WERI-Rb-1 (cell line): ENCODE measurements at places on chromosomes 2 and 18.

DNA sequence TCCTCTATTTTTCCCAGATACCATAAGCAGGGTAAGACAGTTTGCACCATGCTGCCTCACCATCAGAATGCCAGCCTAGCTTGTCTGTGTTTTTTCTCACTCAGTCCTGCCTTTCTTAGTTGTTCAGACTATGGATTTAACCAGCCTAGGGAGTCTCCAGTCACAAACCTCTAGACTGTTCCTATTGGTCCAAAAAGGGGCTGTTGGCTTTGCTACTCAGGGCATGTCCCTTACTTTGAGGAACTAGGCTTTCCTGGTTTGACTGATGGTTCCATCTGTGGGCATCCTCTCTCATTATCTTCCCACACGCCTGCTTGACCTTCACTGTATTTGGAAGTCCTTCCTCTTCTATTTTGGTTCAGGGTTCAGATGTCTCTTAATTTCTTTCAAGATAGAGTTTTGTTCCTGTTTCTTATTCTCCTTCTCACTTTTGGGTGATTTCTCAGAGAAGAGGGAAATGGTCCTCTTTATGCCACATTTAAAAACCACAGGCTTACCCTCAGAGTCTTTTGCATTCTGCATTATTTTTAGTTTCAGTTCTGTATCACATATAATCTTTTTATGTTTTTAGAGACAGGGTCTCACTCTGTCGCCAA, 31.3 kb upstream of the TMEM131 start:
- DNase-seq, result no peak

DNA sequence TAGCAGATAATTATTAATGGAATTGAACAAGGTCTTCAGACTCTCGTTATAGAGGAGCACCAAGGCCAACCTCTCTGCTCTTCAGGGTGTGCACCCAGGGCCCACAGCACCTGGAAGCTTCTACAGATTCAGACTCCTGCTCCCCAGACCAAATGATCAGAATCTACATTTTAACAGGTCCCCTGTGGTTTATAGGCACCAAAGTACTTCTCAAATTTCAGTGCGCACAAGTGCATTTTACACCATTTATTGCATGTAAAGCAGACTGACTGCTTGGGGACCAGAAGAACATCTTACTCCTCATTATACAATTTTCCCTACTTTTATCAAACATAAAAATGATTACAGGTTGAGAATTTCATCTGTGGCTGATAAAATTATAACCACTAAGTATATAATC, 163.9 kb downstream of the COL4A4 start:
- DNase-seq, result no peak

GRCh38 chr2:111665011-111665410, 219.0 kb downstream of the ANAPC1 start:
- no peak for DNase-seq

- DNase-seq, result no peak
Observed at GRCh38 chr2:128654408-128654807, 335.7 kb upstream of the HS6ST1 start.

DNA sequence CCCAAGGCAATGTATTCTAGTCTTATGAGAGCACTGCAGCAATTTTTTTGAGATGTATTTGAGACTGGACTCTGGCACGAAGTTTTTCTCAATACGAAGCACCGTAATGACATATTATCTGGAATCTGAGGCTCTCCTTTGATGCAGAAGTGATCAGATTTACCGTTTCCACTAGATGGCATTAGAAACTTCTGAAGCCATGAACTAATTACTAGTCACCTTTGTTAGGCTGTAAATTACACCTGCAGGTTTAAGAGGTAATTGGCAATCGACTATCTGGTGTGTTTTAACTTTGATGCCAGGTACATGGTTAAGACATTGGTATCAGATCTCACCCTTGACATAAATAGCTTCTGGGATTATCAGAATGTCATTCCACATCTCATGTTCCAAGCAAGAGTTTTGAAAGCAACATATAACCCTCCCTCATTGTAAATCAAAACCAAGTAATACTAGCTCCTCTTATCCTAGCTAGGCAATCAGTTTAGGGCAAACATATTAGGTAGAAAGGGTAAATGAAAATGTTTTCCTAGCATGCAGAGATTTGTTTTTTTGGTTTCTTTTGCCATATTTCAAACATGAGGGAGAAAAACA, 254.6 kb upstream of the SPRED2 start:
- DNase-seq, result no peak

- DNase-seq, result no peak
Observed at GRCh38 chr2:112938904-112939303, 27.9 kb downstream of the IL37 start.

GRCh38 chr2:194621945-194622344, 1035.1 kb upstream of the SLC39A10 start:
- no peak for DNase-seq

GRCh38 chr2:155842103-155842502, 490.4 kb downstream of the NR4A2 start:
- no peak for DNase-seq

DNA sequence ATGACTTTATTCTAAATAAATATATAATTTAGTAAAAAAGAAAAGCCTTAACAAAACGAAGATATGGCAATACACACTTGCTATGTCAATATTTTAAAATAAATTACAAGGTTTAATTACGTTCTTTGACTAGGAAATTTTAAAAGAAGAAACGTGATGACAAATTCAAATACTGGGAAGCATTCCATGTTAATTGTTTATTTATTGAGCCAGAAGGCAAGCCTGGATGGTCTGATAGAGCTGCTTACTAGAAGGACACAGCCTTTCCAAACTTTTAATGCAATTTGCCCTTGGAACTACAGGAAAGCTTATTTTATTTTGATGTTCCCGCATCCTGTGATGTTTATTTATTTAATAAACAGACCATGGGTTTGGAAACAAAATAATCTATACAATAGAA, 33.4 kb upstream of the DSEL start:
- DNase-seq, result no peak

DNA sequence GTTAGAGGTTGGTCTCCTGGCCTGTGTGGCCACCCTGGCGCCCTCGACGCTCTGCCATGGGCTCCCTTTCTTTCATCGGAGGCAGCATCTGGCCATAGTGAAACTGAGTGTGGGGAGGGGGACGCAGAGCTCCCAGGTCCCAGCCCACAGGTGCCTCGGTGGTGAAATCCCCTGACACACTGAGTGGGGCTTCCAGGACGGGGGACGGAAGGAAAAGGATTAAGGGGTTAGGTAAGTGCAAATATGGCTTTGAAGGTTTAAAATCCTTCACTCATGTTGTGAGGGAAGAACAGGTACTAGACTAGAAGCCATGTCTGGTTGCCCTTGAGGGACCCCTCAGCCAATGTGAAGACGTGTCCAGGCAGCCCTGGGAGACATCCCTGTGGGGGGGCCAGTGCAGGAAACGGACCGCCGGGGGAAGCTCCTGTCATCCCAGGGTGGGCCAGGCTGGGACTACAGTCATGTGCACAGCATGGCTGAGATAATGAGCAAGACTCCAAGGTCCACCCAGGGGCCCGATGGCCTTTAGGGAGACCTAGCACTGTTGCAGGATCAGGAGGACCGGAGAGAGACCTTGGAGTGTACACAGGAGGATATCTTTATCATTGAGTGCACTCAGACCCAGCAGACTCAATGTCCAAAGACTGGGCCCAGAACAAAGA, 36.3 kb downstream of the RTP5 start:
- peak; percentile 51 for DNase-seq

DNA sequence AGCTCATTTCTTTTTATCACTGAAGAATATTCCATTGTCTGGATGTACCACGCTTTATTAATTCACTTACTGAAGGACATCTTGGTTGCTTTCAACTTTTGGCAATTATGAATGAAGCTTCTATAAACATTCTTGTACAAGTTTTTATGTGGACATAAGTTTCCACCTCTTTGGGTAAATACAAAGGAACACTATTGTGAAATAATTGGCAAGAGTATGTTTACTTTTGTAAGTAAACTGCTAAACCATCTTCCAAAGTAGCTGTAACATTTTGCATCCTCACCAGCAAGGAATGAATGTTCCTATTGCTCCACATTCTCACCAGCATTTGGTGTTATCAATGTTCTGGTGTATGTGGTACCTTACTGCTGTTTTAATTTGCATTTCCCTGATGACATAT, 15.8 kb upstream of the VWC2L start:
- no peak for DNase-seq

- DNase-seq, result peak; percentile 72
Observed at GRCh38 chr2:168278424-168278888, 31.1 kb upstream of the STK39 start.

- no peak for DNase-seq
Observed at GRCh38 chr2:200795028-200795440, 16.7 kb upstream of the BZW1 start.

DNA sequence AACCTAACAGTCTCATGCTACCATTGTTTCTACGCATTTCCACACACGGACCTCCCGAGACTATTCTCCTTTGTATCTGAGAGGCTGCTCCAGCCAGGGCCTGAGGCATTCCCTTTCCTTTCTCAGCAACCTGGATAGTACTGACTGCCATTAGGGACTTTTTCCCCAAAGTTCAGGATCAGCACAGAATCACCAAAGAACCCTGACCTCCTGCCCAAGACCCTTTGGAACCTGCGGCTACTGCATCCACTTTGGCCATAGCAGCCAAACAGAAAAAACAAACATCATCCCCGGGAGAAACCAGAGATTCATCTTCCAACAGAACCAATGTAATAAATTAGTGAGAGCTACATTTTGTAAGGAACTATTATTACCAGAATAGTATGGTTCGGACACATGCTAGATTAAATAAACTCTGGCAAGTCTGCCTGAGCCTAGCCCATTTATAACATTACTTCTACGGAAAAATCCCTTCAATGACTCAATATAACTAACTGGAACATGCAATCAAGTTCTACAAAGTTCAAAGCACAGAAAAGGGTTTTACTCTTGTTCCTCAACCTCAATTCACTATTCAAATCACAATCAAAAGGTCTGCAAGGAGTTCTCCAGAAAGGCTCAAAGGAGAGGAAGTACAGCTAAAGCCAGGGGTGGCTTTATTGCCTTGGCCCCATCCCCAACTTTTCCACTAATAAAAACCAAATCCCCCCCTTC, 51.8 kb downstream of the LPIN2 start:
- DNase-seq, result no peak

DNA sequence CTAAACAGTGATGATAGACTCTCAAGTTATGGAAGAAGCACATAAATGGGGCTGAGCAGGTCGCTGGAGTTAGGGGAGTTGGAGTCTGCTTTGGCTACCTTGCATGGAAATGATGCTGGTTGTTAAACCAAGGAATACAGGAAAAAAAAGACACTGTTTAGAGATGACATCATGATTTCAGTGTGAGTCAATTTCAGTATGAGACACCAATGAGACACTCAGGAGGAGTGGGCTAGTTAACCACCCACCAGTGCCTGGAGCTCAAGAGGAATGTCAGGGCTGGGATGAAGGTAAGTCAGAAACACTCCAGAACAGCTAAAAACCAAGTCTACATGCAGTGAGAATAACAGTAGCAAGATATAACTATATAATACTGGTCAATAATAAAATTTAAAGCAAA, 303.6 kb downstream of the SOX11 start:
- no peak for DNase-seq

DNA sequence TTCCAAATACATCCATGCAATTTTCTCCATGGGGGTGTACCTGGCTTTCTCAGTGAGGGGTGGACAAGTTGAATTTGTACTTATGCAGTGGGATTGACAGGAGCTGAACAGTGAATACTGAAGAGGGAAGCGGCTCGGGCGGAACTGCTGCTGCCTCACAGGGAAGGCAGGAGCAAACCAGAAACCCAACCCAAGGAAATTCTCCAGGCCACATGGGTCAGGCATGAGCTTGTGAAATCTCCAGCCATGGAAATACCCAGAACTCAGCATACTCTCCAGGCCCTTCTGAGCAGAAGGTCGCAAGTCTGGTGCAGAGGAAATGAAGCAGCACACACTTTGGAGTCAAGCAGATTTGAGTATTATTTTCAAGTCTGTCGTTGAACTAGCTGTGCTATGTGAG, 26.5 kb upstream of the INO80C start:
- no peak for DNase-seq

GRCh38 chr2:175187378-175187777, 5.9 kb upstream of the ATP5MC3 start:
- no peak for DNase-seq

DNA sequence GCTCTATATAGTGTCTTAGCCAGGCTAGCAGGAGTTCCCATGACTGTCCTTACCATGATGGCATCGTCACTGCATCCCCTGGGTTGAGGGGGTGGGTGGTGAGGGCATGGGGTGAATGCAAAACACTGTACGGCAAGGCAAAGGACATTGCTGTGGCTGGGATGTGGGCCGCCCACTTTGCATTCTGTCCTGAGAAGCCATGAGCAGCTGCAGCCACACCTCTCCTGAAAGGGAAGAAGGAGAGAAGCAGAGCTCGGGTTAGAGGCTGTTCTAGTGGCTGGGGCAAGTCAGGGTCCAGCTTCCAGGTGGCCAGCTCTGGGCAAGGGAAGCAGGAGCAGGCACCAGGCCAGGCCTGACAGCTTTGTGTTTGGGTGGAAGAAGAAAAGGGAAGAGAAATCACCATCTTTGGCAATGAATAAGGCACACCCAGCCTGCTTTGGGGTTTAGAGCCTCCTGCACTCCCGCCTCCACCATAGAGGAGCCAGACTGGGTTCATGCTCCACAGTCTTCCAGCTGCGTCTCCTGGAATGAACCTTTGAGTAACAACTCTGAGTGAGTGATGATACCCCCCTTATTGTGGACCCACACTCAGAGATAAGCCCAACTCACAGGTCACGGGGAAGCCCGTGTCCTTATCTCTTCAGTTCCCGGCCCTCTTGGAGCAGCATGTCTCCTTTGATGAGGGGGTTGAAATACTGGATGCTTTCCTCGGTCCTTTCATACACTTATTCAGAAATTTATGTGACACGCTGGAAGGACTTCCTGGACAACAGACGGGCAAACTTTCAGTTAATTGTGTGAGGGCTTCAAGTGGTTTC, 63.4 kb downstream of the INPP4A start:
- DNase-seq, result no peak

GRCh38 chr2:218329027-218329825, 27.4 kb upstream of the CATIP start:
- peak; percentile 79 for DNase-seq

DNA sequence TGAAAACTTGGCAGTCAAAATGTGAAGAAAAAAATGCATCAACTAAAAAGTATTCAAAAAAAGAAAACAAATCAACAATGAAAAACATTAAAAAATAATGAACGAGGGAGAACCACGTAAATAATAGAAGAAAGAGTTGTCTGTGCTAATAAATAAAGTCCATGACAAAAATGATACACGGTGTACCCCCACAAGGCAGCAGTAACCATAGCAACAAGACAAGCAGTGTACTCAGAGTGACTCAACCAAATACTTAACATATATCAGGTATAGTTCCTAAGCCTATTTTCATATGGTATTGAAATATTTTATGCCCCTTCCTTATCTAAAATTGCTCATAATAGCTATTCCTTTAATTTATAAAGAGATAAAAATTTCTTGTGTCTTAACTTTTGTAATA, 162.3 kb upstream of the TMEM200C start:
- DNase-seq, result no peak

DNA sequence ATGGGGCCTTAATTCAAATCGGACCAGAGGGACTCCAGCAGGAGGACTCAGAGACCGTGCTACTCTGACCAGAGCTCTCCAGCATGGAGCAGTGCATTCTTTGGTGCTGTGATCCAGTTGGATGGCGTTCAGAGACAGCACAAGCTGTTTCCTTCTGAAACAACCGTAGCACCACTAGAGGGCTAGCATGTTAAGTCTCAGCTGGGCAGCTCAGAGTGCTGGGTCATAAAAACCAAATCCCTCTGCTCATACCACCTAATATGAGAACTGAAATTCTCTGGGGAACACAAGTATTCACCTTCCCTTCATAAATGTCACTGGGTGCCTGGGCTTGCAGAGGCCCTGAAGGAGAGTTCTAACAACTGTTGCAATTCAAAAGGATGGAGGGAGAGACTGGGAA, 97.7 kb upstream of the TFCP2L1 start:
- DNase-seq, result no peak
